ENCODE measurements at places on chromosomes 11 and 22. TPM values are rescaled to one million over a fixed set of nuclear protein-coding genes. Genes with fewer than 3 reads are reported as not detected.

GRCh38 chr11:20109731-20110445 lies 50.4 kb downstream of the DBX1 start:
- DNase-seq: no peak

SLC22A8 gene
- total RNA-seq: not detected

DNA sequence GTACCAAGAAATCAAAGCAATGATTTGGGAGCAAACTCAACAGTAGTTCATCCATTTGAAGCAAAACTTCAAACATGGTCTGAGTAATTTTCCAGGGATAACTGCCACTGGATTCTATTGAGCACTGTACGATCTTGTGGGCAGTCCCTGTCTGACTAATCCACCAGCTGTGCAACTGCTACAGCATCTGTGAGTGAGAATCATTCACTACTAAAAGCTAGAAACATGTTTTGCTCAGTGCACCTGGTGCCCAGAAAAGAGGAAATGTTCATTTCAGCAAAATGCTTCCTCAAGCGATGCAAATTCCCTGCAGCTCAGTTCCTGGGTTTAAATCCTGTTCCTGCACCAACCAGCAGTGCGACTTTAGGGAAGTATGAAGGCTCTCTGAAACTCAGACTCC lies 1077.9 kb downstream of the DLG2 start:
- DNase-seq: no peak

C11orf97 gene
- not detected for total RNA-seq

DNA sequence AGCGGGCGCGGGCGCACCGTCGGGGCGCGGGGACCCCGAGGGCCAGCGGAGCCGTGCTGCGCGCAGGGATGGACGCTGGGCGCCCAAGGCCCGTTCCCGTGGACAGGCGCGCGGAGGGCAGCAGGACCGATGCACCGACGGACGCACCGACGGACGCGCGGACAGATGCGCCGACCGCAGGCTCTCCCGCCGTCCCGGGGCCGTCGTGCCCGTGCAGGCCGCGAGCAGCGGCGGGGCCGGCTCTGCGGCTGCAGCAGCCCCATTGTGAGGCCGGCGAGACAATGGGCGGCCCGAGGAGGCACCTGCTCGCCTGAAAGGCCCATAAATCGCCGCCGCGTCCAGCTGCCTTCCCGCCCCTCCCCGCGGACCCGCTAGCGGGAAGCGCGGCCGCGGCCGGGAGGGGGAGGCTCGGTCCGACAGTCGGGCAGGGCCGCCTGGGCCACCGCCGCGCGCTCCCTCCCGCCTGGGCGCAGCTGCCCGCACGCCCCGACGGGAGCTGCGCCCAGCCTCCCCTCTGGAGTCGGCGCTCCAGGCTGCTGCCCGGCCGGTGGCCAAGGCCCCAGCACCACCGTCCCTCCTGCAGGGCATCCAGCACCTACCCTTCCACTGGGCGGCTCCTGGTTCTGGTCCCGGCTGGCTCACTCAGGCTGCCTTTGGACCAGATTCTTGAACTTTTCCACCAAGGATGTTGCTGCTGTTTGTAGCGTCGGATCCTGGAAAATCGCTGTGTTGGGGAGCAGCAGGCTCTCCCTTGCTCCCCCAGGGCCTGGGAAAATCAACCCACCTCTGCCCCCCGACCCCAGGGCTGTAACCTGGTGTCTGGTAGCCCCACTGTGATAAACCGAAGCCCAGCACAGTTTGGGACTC lies 15.8 kb downstream of the CDKN1C start:
- DNase-seq: no peak

SMC1B gene
- not detected for total RNA-seq

DNA sequence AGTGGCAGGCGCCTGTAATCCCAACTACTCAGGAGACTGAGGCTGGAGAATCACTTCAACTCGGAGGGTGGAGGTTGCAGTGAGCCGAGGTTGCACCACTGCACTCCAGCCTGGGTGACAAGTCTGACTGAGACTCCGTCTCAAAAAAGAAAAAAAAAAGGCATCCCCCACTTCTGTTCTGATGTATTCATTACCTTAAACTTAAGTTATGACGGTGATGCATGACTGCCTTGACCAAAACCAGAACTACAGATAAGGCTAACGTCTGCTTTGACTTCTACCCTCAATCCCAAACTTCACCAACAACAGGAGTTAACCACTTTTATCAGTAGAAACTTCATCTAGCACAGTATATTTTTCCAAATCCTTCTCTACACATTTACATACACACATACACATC lies 9.9 kb downstream of the HTR3A start:
- DNase-seq: no peak

- peak; percentile 31 for DNase-seq
Measured at GRCh38 chr11:35618497-35619115, 346 bp downstream of the FJX1 start.

DNA sequence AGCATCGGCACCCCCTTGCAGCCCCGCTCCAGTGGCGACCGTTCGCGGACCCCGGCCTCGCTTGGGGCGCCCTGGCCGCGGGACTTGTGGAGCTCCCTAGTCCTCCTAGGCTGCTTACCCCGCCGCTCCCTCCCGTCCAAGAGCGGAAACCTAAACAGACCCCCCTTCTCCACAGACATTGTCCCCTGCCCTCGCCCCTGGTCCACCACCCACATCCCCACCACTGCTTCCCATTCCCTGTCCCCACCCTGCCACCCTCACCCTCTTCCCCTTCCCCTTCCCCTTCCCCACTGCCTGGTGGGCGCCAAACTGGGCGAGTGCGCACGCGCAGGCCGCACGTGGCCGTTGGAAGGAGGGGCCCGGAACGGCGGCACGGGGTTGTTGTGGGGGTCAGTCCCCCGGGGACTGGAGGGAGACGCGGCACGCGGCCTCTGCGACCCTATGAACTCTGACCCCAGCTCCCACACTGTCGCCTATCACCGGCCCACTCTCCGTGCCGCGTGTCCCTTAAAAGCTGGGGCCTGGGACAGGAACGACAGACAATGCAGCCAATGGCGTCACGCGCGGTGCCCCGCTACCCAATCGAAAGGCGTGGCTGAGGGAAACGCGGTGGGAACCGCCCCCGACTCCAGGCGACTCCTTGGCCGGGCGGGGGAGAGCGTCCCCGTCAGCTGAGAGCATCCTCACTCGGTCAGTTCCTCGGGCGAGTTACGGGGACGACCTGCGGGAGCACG lies at the start of gene SNX32:
SNX32 (plus strand) TSS at position 667 of the 734 bp plus-strand sequence. CDS start 103 bp downstream, outside the sequence.
- peak; percentile 35 for DNase-seq

GRCh38 chr11:47152953-47153950 lies 23.4 kb downstream of the ARFGAP2 start:
- DNase-seq: peak; percentile 65

- no peak for DNase-seq
Measured at GRCh38 chr22:39635719-39636118, 65.2 kb downstream of the CACNA1I start.

- no peak for DNase-seq
Measured at GRCh38 chr11:116640641-116641402, 132.0 kb downstream of the BUD13 start.

DNA sequence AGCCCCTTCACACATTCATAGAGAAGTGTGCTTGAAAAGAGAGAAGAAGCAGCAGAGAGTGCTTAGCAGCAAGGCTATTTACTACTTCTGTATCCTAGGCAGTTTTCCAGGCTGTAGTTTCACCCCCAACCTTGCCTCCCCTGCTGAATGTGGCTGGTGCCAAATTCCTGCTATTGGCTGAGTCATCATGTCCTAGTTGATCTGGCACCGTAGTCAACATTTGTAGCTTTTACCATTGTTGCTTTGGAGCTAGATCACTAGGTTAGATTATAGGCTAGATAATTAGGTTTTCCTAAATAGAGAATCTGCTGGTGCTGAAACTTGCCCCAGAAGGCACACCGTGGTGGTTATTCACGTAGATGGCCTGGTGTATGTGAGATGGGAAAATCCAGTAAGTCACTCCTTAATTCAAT lies 32.7 kb downstream of the ARHGAP42 start:
- peak; percentile 74 for DNase-seq

OR10V1 gene
- total RNA-seq: not detected

NELL1 gene
- not detected for total RNA-seq

- DNase-seq: no peak
Measured at GRCh38 chr22:29720811-29721323, 1.1 kb downstream of the CABP7 start.

ANKRD13D gene
- 31.0 TPM for total RNA-seq

- no peak for DNase-seq
Measured at GRCh38 chr11:57161351-57161750, 20.4 kb upstream of the LRRC55 start.

- DNase-seq: no peak
Measured at GRCh38 chr11:94653561-94653960, 86.4 kb downstream of the PIWIL4 start.

EFCAB6 gene
- 0.43 TPM for total RNA-seq
